ENCODE measurements at places on chromosomes 6 and 20.

DNA sequence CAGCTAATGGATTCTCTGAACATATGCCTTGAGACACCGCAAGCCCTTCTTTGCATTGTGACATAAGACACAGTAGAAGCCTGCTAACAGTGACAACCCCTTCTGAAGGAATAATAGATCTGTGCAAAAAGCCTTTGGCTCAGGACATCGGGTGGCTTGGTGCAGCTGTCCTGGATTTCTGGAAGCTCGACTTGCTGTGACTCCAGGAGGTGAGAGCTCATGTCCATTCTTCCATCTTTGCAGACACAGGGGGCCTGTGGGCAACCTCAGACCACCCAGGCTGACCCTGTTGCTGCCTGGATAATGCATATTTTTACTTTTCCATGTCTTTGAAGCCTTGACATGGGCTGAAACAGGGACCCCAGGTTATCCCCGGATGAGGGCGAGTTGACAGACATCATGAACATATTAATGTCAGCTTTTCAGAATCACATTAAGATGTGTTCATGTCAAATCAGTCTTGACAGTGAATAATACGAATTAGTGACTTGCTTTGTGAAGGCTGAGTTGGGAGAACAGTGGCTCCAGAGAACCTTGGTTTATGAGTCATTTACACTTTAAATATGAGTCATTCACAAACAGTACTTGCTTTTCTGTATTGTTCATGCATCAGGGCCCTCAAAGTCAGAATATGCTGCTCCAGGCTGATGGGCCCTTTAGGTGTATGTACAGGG, 66.8 kb upstream of the IYD start:
- DNase-seq: no peak

DNA sequence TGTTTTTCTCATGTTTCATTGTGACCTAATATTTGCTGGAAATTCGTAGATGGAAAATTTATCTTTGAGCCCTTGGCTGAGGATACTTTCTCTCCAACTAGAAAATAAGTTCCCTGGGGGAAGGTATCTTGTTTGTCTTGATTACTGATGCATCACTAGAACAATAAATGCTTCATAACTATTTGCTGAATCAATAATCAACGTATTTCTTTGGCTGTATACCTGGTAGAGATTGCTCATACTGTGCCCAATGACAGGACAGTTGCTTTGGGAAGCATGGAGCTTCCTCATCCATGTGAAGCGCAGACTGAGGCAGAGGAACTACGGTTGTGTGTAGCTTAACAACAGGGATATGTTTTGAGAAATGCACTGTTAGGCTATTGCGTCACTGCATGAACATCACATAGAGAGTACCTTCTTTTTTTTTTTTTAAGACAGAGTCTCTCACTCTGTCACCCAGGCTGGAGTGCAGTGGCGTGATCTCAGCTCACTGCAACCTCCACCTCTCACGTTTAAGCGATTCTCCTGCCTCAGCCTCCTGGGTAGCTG, 34.2 kb upstream of the RPN2 start:
- DNase-seq: no peak

DNA sequence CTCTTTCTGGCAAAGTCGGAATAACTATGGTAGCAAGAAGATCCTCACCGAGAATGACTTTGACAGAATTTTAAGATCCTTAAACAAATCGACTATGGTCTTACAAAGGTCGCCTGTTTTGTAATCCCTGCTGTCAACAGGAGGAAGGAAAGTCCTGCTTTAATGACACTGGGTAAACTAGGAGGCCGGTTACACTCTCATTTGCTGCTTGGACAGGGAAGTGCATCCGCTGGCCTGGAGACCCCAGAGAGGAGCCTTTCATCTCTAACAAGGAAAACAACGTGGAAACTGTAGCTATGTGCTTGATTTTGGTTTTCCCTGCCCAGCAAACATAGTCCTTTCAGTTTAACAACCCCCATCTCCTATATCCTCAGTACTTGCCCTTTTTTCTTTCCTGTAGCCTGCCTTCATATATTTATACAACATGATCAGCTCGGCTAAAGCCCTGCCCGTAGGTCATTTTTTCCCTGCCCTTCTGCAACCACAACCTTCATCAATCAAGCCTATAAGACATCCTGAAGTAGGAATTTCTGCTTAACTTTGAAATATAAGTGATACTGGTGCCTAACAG, 97.2 kb upstream of the RIN2 start:
- no peak for DNase-seq

DNA sequence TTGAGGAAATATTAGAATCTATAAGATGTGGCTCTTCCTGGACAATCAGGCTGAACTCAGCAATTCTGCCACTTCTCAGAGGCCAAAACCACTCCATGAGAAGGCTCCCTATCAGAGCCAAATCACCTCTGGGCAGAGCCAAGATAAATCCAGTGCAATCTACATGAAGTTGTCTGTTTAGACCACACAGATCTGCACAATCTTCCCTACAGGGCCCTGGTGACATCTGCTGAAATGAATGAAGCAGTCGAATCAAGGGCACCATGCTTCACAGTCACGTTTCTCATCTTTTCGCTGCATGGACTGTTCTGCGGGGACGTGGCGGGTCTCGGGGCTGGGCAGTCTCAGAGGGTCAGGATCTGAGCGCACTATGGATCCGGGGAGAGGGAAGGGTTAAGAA, 60.1 kb upstream of the CD93 start:
- no peak for DNase-seq

DNA sequence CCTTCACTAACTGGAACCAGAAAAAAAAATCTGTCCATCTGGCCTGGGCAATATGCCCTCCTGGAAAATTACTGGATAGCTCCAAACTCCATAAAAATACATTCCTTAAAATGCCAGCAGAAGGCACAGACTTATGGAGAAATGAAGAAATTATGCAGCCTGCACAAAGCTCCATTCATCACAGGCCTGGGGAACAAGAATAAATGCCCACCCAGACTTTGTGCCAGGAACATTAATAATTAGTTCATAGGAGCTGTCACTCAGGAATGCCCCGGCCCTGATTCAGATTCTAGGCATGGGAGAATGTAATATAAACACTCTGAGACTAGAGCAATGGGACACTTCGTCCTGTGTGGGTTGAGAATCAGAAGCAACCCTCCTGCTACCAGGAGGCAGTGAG, 199.3 kb downstream of the OTOR start:
- DNase-seq: no peak

GRCh38 chr6:77326029-77326428, 137.3 kb downstream of the HTR1B start:
- DNase-seq: no peak

GRCh38 chr20:9516234-9516871, 2.0 kb downstream of the LAMP5 start:
- no peak for DNase-seq

DNA sequence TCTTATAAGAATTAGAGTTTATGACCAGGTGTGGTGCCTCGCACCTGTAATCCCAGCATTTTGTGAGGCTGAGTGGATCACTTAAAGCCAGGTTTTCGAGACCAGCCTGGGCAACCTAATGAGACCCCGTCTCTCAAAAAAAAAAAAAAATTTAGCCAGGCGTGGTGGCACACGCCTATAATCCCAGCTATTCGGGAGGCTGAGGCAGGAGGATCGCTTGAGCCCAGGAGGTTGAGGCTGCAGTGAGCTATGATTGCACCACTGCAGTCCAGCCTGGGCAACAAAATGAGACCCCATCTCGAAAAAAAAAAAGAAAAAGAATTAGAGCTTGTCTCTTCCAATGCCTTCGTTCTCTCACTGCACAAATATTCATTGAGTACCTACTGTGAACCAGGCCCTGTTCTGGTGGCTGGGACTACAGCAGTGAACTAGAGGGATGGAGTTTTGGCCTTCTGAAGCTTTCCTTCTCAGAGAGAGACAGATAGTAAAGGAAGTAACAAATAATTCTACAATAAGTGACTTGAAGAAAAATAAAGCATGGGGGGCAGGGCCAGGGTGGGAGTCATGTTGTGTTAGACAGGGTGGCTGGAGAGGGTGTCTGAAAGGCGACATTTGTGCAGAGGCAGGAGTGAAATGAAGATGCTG, 56.4 kb downstream of the HNF4A start:
- DNase-seq: no peak

GRCh38 chr6:135594000-135594399, 96.5 kb upstream of the AHI1 start:
- DNase-seq: no peak

DNA sequence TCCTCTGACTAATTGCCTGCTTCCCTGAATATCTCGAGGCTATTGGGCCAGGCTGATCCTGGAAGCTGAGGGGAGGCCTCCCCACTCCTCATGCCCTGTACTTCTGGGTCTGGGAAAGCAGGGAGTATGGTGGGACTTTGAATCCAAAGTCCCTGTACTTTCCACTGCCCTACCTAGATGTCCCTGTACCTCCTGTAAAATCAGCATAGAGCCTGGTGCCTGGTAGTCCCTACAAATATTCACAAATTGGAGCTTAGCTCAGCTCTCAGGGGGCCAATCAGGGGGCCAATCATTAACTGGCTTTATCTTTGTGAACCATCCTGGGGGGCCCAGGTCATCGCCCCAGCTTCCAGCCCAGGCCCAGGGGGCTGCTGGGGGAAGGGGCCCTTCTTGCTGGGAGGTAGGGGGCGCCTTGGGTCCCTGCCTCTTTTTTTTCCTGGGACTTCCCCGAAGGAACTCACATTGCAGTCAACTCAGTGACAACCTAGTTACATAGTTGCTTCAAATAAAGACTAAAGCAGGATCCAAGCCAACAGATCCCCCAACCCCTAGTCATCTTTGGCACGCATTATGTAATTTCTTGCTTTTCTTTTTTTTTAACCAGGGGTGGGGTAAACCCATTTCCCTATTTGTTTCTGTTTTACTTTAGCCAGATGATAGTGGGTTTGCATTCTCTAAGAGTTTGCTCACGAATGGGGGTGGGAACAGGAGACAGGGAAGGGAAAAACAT, 6.9 kb upstream of the VEGFA start:
- DNase-seq: no peak

DNA sequence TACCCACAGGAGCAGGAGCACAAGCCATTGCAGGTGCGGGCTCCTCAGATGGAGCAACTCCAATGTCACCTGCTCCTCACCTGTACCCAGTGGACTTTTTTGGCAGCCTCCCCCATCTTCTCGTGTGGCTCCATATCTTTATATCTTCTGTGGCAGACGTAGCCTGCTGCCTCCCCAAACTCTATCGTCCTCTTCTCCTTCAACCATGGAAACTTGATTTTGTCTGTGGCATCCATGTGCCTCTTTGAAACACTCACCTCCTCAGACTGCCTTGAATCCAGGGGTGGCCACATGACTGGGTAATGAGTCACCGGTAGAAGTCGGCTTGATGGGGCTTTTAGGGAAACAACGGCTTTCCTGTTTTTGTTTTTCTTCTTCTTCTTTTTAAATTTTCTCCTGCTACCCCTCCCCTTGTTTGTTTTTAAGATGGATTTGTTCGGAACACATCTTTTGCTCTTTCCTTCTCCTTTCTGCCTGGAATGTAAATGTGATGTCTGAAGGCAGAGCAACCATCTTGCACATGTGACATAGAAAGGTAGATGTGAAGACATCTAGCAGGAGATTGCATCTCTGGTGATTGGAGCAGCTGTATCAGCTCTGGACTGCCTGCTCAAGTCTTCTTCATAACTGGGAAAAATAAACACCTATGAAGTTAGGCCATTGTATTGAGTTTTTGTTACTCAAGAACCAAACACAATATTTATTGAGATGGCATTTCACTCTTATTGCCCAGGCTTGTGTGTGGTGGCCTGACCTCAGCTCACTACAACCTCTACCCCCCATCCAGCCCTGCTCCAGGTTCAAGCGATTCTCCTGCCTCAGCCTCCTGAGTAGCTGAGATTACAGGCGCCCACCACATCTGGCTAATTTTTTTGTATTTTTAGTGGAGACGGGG, 69.9 kb upstream of the DDR1 start:
- no peak for DNase-seq

All from right lung (tissue), 10 donors.